Bone marrow (tissue), 2 donors: ENCODE measurements at places on chromosomes 5 and 9.

DNA sequence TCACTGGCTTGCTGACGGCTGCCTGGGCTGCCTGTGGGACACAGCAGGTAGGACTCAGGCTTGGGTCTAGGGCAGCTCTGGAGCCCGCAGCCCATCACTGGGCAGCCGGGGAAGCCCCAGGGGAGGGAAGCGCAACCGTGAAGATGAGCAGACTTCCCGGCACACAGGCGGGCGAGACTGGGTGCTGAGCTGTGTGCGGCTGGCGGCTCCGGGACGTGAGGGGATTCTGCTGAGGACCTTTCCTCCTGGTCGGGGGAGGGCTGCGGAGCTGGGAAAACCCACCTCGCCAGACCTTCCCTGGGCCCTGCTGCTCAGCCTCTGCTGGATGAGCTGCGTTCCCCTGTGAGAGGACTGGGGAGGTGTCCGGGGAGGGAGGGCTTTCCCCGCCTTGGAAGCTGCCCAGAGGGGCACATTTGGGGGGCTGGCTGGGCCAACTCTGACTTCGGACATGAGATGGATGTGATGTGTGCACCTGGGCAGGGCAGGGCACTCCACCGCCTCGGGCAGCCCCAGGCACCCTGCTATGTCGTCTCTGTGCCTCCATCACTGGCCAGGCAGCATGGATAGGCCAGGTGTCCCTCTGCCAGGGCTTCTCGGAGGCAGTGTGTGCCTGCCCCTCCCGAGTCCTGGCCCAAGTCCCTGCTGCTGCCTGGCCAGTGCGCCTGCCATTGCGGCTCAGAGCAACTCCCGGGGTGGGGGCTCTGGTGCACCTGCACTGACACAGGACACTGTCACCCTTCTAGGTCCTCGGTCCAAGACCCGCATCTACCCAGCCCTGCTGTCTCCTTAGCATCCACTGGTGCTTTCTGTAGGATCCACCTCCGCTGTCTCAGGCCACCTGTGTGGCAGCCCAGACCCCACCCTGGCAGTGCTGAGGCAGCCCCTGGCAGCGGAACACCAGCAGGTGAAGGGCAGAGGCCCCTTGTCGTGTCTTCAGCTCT lies 66.4 kb downstream of the COL5A1 start:
- no peak for DNase-seq

GRCh38 chr9:28720746-28721145 lies 1147.5 kb upstream of the C9orf72 start:
- no peak for DNase-seq

- DNase-seq: no peak
Measured at GRCh38 chr9:93413530-93413929, 38.0 kb upstream of the FAM120A start.

DNA sequence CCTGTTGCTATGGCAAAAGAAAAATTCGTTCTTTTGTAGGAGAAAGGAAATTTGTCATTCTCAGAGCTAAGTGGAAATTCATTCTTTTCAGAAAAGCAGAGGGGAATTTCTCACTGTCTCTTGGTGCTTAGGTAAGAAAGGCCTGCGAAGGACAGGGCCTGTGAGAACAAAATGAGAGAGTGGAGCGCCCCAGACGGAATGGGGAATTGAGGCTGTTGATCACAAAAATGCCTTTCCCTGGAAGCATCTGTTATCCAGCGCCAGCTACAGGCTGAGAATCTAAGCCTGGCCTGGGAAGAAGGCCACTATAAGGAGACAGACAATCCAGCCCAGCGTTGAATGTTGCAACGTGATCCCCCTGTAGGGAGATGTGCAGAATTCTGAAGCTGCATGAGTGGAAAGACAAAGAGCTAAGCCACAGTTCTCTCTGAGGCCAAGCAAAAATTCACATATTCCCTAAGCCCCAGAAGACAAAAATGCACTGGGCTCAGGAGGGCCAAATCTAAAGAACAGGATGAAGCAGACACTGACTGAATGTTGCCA lies 44.8 kb upstream of the CLK4 start:
- DNase-seq: no peak

- no peak for DNase-seq
Measured at GRCh38 chr5:173281910-173282309, 46.3 kb downstream of the STC2 start.

DNA sequence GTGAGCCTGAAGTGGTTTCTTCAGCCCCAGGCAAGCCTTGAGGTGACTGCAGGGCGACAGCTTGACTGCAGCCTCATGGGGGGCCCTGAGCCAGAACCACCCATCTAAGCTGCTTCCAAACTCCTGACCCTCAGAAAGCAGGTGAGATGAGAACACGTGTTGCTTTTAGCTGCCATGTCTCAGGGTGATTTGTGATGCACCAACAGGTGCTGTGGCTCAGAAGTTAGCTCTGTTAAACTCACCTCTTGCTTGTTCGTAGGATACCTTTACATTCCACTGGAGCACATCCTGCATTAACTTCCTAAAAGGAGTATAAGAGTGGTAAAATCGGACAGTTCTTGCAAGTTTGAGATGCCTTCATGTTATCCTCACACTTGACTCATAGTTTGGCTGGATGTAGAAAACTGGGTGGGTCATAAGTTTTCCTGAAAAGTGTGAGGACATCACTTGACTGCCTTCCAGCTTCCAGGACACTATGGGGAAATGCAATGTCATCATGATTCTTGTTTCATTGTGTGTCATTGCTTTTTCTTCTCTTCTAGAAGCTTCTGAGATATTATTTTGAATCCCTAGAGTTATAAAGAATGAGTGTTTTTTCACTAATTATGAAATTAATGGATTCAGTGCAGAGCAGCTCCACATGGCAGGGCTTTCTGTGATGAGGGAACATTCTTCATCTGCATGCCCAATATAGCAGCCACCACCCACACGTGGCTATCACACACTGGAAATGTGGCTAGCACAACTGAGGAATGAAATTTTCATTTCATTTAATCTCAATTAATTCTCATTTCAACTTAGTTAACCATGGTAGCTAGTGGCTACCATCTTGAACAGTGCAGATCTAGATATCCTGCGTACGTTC lies 92.3 kb downstream of the HSD17B3 start:
- no peak for DNase-seq

GRCh38 chr5:77200663-77201062 lies 9.8 kb upstream of the PDE8B start:
- no peak for DNase-seq

DNA sequence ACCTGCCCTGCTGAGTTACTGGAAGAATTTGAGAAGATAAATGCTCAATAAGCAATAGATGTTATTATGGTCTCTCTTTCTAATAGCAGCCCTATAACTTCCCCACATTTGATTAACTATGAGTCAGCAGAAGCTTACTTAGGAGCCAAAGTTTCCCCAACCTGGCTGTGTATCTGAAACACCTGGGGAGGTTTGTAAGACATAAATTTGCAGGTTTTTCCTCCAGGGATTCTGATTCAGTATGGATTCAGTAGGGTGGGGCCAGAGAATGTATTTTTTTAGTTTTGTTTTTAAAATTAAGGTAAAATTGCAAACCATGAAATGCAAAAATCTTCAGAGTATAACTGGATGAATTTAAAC lies 44.9 kb upstream of the GNPDA1 start:
- no peak for DNase-seq

- no peak for DNase-seq
Measured at GRCh38 chr9:19379697-19380046, 364 bp downstream of the RPS6 start.

DNA sequence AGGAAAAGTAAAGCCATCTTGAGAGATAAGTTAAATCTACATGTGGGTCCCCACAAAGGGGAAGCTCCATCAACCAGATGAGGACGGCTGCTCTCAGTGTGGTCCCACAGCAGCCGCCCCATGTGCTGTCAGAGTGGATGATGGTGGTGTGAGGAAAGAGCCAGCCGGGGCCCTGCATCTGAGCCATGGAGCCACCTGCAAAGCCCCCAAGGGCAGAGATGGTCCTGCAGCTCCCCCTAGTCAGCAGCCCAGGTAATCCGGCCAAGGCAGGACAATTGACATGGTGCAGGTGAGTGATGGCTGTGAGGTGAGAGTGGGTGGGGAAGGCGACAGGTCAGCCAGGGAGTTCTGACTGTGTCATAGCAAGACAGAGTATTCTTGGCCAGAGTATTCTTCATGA lies 458.8 kb downstream of the ICE1 start:
- DNase-seq: no peak

DNA sequence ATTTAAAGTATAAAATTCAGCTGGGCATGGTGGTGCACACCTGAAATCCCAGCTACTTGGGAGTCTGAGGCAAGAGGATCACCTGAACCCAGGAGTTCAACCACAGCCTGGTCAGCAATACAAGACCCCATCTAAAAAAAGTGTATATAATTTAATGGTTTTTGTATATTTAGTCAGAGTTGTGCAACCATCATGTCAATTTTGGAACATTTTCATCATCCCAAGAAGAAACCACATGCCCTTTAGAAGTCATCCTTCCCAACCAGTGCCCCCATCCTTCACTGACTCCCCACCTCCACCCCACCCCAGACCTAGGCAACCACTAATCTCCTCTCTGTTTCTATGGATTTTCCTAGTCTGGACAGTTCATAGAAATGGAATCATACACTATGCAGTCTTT lies 18.8 kb upstream of the TEK start:
- no peak for DNase-seq

DNA sequence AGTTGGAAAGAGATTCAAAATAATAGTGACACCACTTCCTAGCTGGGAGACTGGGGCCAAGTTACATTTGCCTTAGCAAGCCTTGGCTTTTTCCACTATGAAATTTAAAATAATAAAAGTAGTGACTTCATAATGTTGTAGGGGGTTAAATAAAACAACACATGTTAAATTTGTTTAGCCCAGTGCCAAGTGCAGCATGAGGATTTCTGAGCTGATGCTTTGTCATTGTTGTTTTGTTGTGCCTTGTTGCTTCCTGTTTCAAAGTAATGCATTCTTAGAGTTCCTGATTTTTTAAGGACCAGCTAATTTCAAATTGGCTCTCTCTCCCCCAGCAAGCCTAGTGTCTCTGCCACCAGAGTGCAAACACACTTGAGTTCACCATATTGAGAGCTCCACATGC lies 270.7 kb upstream of the PAPPA start:
- no peak for DNase-seq

GRCh38 chr9:81801190-81801589 lies 111.8 kb upstream of the TLE1 start:
- no peak for DNase-seq
